Hematopoietic multipotent progenitor cell treated with erythropoietin and hydrocortisone succinate and interleukin-3 and kit ligand, for 4 days (in vitro differentiated cells): ENCODE measurements at places on chromosomes 4 and X.
A peak's percentile ranks its signal among the peaks of the same experiment; 100 is the strongest.

GRCh38 chr4:152577708-152578396, 42.0 kb upstream of the FBXW7 start:
- DNase-seq: peak; percentile 56

GRCh38 chr4:123587983-123588494, 191.4 kb downstream of the SPRY1 start:
- DNase-seq: peak; percentile 83

- DNase-seq: no peak
Measured at GRCh38 chr4:113827285-113827684, 65.7 kb upstream of the CAMK2D start.

DNA sequence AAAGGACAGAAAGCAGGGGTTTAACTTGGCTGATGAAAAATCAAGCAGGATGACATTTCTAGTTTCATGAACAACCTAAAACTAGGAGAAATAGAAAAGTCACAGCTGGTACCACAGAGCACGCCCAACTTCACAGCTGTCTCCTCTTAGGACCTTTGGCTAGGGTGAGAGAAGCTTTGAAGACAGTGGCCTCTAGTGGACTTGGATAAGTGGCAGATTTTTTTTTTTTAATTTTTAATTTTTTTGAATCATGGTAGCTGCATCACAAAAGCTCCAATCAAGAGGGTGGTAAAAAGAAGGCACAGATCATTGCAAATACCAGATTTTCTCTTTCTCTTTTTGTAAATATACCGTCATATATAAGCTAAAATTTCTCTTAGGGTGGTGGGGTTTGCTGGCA, 20.2 kb upstream of the MAP3K15 start:
- DNase-seq: peak; percentile 59

DNA sequence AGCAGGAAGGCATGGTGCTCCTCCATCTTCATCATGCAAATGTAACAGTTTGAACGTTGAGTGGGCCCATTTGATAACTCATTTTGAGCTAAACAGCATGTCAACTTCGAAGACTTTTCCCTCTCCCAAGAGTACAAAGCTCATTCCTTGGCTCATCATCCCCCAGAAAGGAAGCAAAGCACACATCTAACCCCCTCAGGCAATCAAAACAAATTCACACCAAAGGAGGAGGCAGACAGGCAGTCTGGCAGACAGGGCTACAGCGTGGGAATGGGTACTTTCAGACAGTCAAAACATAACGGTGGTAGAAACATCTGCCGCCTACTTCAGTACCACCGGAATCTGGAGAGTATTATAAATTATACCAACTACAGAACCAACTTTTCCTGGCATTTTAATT, 81.7 kb downstream of the PCDH19 start:
- no peak for DNase-seq

GRCh38 chr4:167274351-167274750, 40.1 kb upstream of the SPOCK3 start:
- DNase-seq: no peak

DNA sequence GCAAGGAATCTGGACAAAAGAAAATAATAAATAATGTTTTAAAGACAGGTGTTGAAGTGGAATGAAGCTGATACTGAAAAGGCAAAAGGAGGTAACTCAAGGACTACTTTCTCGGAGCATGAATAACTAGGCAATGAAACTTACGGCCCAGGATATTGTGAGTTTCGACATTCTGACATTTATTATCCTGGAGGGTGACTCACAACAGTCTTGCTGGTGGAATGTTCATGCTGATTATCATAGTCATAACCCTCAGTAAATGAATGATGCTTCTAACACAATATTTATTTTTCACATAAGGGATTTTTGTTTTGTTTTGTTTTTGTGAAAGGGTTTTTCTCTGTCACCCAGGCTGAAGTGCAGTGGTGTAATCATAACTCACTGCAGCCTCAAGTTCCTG, 147.0 kb upstream of the HPGD start:
- DNase-seq: no peak

GRCh38 chrX:149803458-149804062, 21.8 kb downstream of the MAGEA9 start:
- no peak for DNase-seq

GRCh38 chr4:141465171-141465570, 171.2 kb upstream of the IL15 start:
- DNase-seq: no peak

DNA sequence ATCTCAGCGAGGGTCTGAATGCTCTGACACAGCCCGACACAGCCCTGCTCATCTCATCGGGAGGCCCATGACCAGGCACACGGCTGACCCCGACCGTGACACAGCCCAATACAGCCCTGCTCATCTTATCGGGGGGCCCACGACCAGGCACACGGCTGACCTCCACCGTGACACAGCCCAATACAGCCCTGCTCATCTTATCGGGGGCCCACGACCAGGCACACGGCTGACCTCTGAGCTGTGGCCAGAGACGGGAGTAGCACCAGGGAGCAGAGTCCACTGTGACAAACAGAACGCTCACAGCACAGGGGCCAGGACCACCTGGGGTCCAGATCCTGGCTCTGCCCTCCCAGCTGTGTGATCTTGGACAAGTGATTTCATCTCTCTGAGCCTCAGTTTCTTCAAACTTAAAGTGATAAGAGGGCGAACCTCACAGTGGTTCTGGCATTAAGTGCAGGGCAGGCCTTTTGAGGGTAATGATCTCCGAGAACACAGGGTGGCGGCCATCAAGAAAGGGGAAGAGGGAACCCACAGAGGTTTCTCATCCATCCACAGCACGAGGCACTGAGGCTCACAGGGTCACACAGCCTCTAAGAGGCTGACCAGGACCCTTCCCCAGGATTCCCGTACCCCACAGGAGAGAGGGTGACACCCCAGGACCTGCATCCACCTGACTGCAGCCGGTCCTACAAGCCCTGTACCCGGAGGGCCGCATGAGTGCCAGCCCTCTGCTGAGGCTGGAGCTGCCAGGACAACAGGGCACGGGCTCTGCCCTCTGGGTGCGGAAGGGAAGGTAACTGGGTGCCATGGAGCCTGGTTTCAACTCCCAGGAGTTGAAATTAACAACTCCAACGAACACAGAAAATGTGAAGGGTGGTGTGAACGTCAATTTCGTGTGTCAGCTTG, 60.1 kb downstream of the WFS1 start:
- no peak for DNase-seq

DNA sequence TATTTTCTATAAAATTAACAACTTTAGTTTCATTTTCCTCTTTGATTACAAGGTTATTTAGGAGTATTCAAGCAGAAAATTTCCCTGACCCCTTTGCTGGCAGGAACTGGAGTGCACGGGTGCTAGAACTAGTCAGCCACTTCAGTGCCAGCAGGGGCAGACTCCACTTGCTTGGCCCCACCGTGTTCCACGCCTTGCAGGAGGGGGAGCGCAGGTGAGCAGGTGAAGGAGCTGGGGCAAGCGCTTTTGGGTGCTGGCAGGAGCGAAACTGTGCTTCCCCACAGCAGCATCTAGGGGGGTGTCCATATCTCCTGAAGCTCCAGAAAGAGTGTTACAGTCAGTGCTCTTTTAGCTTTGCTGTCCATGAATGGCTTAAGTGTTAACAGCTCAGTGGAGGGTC, 45.5 kb downstream of the MID2 start:
- DNase-seq: no peak
